Stimulated activated CD8-positive, alpha-beta memory T cell treated with anti-CD3 and anti-CD28 coated beads, Interleukin-7, amount 100 ng/mL, for 4 hours (primary cell): ENCODE measurements at places on chromosomes 4 and X.

DNA sequence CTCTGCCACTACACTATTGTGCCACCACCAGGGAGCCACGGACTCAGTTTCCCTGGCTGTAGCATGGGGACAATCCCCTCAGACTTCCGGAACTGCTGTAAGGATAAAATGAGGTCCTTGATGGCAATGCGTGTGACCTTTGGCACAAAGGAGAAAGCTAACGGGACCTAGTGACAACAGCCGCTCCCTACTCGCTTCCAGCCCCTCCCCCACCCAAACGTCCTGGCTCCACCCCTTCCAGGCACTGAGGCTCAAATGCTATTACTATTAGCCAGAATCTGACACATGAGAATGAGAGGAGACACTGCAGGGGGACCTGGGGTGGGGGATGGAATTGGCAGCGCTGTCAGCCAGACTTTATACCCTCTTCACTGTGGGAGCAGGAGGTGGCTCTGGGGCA is 5.4 kb upstream of the DUSP9 start:
- DNase-seq, result no peak

GRCh38 chr4:11106190-11106589 is 322.5 kb downstream of the HS3ST1 start:
- no peak for DNase-seq

DNA sequence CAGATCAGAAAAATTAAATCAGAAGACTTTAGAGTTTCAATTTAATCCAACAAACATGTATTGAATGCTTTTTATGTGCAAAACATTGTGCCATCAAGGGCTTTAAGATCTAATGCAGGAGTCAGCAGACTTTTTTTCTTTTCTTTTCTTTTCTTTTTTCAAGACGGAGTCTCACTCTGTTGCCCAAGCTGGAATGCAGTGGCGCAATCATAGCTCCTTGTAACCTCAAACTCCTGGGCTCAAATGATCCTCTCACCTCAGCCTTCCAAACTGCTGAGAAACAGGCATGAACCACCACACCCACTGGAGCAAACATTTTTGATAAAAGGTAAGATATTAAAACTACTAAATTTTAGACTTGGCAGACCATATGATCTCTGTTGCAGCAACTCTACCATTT is 24.6 kb upstream of the LRBA start:
- no peak for DNase-seq

- no peak for DNase-seq
These were observed 15.1 kb downstream of the MCF2 start for GRCh38 chrX:139692908-139693307.

DNA sequence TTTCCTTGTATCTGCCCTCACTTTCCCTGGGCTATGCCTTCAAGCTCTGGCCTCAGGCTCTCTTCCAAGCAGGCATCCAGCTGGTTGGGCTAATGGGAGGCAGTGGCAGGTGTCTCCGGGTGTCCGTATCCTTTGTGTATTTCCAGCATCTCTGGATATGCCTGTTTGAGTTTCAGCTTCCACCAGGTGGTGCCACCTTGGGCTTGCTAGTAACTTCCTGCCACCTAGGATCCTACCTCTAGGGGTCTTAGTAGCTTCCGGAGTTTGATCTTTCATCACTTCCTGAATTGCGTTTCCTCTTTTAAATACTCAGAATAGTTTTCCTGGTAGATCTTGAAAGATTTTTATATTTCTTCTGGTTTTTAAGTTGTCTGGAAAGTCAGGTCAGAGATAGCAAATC is 23.2 kb upstream of the ANOS1 start:
- no peak for DNase-seq

GRCh38 chrX:9090766-9091165 is 56.8 kb upstream of the FAM9B start:
- DNase-seq, result no peak

GRCh38 chrX:84186603-84187532 is 1.1 kb downstream of the RPS6KA6 start:
- no peak for DNase-seq

- DNase-seq, result no peak
These were observed 58.2 kb downstream of the CD38 start for GRCh38 chr4:15836362-15836761.

- no peak for DNase-seq
These were observed 137.8 kb downstream of the UCHL1 start for GRCh38 chr4:41394481-41394894.

DNA sequence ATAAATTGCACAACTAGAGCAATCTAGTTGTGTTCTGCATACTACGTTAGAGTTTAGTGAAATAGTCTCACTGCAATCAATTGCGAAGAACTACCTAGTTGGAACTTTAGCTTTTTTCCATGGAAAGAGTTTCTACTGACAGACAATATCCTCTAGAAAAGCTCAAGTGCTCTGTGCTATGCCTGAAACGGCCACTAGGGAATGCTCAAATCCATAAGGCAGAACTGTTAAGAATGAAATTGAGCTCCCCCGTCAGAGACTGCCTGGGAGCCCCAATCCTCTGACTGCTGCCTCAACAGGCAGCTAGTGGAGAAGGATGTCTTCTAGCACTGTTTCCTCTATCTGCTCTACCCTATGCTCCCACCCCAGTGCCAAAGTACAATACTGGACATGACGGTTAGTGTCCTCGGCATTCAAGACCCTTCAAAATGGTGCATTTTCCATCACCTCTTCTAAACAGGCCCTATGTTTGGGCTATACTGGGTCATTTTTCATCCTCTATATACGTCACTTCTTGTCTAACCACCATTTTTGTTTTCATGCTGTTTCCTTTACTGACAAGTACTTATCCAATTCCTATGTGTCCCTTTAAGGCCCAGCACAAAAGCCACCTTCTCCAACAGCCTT is 35.3 kb downstream of the FRMD7 start:
- DNase-seq, result peak; percentile 12

DNA sequence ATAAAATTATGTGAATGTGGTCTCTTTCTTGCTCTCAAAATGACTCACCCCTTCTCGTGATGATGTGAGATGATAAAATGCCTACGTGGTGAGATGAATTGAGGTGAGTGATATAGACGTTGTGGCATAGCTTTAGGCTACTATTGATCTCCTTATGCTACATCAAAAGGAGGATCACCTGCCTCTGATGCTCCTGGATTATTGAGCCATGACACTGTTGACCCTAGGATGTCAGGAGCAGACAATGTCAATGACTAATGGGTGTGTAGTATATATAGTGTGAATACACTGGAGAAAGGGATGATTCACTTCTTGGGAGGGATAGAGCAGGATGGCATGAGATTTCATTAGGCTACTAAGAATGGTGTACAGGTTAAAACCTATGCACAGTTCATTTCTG is 210.7 kb upstream of the PRPS2 start:
- DNase-seq, result no peak

DNA sequence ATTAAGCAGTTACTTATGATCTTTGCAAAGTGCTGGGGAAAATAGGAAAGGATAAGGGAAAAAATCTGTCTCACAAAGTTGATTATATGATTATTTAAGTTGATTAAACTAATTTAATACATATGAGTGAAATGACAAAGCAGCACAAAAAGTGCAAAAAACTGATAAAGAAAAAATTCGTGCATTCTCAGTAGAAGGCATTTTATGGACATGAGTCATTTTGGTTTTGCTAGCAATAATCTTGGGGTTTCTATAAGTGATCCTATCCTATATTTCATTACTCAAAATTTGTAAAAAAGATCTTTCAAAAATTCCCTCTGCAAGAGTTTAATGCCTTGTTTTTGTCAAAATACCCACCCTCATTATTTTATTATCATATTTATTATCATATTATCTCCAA is 224.2 kb upstream of the ANXA10 start:
- DNase-seq, result no peak

DNA sequence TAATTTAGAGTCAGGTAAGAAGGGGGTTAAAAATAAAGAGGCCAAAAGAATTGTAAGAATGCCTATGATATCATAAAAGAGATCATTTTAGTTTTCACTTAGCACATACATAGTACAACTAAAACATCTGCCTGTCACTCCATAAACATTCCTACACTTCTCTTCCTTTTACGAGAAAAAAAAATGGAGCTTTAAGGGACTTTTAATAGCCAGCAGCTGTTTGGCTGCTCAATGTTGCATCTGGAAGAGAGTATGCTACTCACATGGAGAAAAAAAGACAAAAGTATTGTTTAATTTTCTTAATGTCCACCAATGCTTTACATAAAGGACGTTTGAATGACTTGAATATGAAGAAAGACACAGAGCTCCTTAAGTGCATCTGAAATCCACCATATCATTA is 48.7 kb upstream of the TNIP3 start:
- no peak for DNase-seq

DNA sequence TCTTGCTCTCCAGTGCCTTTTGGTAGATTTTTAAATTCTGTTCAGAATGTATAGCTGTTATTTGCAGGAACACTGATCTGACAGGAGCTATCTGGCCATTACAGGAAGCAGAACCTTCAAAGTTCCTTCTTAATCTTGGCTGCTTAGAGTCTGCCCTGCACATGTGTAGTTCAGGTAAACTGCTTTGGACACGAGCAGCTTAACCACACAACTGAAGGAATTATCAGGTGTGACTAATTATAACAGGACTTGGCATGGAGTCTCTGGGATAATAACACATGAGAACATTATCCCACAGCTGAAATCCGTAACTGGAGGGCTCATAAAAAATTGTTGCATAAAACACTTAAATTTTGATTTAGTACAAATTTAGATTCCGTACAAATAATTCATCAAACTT is 11.6 kb upstream of the ING2 start:
- no peak for DNase-seq

GRCh38 chrX:26109142-26109541 is 29.0 kb upstream of the MAGEB18 start:
- no peak for DNase-seq

DNA sequence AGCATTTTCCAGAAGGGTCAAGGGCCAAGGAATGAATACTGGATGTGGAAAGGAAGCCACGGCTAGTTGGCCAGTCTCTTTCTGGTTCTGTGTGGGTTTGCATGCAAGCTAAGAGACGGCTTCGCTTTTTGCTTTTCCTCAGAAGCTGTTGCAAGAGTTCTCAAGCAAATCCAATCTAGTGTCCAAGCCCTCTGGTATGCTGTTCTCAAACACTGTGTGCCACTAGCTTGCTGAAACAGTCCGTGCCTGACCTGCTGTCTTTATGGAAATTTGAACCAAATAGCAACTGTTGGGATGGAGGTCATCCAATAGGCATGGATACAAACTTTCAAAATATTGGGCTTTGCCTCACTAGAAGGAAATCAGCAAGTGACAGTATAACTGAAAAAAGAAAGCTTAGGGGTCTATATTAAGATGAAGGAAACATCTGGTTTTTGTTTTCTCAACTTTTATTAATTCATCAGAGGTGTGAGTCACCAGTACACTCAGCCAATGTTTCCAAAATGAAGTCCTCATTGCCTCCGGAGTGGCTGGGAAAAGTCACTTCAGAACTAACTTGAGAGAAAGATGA is 70.5 kb downstream of the SLC9A6 start:
- DNase-seq, result no peak

GRCh38 chrX:57643698-57644097 is 36.4 kb downstream of the NLRP2B start:
- no peak for DNase-seq

DNA sequence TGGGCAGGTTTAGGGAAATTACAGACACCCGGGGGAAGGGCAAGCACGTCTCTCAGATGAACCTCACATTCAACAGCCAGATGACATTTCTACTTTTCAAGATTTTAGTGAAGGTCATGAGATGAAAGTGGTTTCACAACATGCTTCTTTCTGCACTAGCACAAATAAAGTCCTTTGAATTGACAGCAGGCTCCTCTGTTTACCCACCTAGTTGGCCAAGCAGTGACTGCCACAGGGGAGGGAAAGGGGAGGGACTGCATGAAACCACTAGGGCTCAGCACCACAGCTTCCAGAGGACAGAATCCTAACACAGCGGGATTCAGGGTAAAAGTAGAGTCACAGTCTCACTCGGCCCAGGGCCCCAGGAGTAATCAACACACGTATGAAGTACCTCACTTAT is 6.2 kb downstream of the RAB40A start:
- no peak for DNase-seq

DNA sequence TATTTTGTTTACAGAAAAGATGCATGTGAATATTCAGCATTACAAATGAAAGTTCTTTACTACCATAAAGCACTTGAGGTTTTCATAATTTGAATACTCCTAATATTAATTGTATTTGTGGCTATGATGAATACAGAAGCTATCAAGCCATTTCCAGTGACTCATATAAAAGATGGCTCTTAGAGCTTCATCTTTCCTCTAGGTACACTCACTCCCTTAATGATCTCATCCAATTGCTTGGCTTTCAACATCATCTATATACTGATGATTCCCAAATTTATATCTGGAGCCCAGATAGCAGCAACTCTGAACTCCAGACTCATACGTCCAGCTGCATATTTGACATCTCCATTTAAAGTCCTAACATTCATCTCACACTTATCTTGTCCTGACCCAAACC is 183.4 kb upstream of the FAM241A start:
- DNase-seq, result no peak

GRCh38 chr4:118904418-118904817 is 15.8 kb downstream of the SYNPO2 start:
- no peak for DNase-seq
